ENCODE measurements at places on chromosomes 2 and 18. TPM values are rescaled to one million over a fixed set of nuclear protein-coding genes. Genes with fewer than 3 reads are reported as not detected.

DNA sequence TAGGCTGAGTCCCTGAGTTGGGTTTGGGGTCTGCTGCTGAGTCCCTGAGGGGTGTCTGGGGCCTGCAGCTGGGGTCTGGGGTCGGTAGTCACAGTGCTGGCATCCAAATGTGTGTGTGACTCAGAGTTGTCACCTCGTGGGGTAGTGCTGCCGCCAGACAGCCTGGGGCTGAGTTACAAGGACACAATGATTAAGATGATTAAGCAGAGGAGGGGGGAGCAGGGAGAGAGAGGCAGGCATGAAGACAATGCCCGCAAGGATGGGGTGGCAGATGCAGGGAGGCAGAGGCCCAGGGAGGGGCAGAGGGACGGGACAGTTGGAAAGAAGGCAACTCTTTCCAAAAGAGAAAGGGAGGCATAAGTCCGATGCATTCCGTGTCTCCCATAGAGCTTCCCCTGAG is 120.2 kb downstream of the CELF4 start:
- DNase-seq: no peak

DNA sequence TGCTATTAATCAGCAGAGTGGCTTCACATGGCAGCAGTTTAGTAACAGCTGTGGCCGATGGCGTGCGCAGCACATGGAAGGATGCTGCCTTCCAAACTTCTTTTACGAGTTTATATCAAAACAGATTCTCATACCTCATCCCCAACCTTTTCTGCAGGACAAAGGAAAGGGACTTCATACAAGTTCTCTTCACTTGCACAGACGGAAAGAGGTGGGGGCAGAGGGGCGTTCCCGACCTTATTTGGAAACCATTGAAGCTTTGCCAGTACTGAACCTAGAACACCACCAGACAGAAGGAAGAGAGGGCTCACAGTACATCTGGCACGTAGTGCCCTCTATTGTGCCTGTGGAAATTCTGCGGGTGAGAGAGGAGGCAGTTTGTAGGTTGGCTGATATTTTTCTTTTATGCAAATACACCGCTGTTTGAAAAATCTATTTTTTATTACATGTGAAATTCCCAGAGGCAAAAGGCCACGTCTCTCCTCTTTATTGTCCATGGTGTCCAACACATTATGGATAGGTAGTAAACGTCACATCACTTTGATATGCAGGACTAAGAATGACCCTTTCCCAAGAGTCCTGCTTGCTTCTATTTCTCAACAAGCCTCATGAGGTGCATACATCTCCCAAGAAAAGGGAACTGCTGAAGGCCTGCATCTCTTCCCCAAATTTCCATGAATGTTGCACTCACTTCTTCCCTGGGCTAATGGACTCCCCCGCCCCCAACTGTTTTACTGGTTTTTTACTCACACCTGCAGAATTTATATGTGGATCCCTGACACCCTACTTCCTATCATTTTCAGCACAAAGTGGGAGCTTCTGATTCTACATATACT is 31.3 kb downstream of the COLEC12 start:
- DNase-seq: no peak

DNA sequence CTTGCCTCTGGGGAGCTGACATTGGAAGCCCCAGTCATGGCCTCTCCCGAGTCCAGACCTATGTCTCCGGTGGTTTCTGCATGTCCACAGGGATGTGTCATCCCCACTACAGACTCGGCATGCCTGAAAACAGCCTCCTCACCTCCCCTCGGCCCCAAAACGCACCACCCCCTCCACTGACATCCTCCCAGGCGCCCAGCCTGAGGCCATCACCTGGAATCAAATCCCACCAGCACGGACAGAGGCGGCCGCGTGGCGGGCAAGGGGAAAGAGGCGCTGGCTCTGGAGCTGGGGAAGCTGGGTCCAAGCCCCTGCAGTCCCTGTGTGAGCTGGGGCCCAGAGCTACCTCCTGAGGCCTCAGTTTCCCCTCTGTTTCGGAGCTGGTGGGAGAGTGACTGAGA is 69.9 kb upstream of the SMAD7 start:
- DNase-seq: no peak

GRCh38 chr2:203861197-203861596 is 6.4 kb upstream of the CTLA4 start:
- no peak for DNase-seq

DNA sequence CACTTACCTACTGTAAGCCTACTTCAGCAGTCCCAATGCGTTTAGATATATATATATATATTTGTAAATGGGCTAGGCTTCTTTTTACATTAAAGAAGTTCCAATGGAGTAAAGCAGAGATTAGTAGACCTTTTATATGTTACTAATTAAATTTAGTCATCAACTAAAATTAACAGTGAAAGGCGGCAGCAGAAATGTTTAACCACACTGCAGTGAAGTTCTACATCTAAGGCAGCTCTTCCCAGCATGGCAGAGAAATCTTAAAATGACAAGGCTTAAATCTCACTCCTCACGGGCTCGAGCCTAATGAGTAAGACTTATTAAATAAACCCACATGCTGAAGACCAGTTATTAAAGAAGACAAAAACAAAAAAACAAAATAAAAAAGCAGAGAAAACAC is 19.1 kb upstream of the KANSL1L start:
- DNase-seq: no peak

GRCh38 chr2:242015108-242016065 is 145.9 kb downstream of the RTP5 start:
- DNase-seq: peak; percentile 41

GRCh38 chr2:16774091-16774490 is 108.5 kb upstream of the CYRIA start:
- no peak for DNase-seq

DNA sequence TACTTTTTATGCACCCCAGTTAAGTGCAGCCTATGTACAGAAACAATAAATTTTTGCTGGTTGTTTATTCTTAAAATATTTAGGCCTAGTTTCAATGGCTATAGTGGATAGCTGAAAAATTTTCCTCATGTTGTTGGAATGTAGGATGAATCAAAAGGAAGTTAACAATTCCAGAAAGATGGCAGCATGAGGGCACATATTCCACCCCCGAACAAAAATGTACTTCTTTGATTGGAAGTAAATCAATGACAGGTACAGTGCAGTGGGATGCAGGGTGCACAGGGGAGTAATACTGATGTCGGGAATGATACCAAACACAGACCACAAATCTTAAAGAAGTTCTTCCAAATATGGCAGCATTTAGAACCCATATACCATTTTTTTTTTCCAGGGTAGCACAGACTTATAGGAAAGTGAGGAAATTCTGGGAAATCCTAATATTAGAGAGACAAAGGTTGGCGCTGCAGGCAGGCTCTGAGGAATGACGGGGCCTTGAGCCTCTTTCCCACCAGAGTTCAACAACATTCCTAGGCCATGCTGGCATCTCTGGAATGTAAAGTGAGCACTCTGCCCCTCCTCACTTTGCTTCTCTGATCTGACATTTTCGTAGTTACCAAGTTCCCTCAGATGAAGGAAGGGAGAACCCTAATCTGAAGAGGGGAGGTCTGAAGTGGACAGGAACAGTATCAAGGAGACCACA is 36.6 kb upstream of the IKZF2 start:
- no peak for DNase-seq

DNA sequence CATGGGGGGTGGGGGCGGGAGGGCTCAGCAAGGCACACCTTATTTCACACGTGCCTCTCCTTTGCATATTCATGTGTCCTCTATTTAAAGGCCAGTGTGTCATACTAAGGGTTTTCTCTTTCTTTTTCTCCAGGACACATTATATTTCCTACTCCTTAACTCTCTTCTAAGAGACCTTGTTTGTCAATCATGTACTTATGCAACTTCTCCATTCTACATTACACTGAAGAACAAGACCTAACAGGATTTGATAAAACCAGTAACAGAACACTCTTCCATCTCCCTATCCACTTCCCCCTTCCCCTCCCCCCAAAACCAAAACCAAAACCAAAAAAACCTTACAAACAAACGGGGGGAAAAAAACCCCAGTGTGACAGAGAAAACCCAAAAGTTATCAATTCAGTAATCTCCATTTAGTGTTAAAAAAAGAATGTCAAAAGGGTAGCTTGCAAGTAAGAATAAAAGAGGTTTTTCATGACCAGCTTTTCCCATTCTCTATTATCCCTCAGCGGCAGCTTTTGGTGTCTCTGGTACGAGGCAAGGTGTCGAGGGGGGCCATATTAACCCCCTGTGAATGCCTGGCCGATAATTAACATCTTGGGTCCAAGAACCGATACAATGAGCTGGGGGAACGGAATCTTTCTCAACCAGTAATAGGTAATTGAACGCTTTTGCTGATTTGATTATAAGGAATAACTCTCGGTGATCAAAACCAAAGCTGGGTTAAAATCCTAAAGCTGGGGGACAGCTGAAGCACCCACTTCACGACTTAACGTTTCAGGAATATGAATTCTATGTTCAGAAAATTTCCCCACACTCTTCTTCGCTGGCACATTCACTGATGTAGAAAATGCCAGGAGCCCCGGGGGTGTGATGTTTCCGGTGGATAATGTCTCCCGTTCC is 191.0 kb upstream of the TCF4 start:
- DNase-seq: no peak

DNA sequence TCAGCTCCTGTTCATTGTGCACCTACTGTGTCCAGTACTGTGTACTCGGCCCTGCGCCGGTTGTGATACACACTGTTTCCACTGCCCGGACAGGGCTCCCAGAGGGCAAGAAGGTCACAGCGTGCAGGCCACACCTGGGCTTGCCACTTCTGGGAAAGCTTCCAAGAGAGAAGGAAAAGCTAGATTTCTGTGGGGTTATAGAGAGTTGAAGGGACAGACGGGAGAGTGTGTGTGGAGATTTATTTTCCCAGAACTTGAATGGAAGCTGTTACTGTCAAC is 3.8 kb upstream of the CNDP1 start:
- no peak for DNase-seq

GRCh38 chr2:201628545-201628944 is 14.8 kb downstream of the TMEM237 start:
- DNase-seq: no peak

DNA sequence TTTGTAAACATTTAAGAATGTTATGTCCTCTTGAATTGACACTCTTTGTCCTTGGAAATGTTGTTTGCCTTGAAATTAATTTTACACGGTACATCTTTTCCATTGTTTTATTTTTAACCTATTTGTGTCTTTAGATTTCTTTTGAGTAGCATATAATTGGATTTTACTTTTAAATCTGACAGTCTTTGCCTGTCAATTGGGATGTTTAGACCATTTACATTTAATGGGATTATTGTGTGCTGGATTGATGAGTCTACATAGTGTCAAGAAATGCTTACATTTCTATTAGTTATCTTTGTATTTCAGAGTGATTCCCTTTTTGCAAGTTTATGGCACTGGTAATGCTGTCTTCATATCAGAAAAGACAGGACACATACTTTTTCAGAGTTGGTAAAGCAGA is 61.5 kb downstream of the BABAM2 start:
- no peak for DNase-seq

- DNase-seq: no peak
Observed at GRCh38 chr2:51472783-51473182, 440.9 kb upstream of the NRXN1 start.

DNA sequence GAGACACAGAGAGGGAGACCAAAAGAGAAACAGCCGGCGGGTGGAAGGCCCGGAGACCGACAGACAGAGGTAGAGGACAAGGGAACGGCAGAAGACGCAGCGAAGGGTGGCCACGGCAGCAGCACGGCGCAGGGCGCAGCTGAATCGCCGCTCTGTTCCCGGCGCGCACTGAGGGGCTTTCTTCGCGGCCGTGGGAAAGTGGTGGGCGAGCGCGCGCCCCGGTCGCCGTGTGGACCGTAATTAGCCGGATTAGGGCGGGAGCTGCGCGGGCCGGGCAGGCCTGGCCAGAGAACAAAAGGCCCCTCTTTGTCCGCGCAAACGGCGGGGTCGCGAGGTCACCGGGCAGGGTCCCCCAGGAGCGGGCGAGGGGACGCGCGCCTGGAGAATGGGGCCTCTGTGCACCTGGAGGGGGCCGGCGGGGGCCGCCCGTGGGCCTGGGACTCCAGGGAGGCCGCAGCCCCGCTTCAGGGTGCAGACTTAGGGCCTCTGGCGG is 158.3 kb downstream of the ZFP36L2 start:
- DNase-seq: peak; percentile 80

GRCh38 chr2:98615481-98615880 is 7.1 kb downstream of the UNC50 start:
- no peak for DNase-seq

DNA sequence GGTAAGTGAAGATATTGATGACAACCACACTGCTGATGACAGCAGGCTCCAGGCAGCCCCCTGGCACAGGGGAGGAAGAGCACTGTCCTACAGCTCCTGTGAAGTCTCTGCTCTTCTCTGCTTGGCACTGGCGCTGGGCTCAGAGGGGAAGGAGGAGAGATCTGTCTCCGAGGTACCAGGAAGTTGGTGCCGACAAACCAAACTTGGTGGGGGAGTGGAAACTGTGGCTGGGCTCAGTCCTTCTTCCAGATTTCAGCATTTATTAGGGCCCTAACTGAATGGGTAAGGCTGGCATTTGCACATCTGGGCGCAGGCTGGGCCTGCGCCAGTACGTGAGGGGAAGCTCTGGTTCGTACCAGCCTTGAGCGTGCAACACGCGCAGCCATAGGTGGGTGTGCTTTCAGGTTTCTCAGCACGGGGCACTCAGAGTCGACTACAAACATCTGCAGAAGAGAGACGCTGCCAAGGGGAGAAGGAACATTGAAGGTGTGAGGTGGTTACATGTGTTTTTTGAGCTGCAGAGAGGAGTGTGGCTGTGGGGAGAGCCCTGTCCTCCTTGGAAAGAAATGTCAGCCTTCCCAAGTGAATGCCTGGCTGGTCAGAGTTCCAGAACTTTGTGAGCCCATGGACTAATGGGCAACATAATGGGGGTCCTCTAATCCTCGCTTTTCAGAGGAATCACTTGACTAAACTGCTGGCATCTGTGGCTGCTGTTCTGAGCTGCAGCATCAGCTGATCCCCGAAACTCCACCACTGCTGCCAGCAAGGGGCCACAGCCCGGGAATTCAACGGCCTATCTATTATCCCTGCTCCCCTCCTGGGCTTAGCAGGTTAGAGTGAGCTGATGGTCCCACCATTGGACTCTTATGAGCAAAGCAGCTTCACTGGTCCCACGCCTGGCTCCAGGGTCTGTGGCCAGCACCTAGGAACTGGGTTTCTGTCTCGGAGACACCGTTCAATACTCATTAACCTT is 55.2 kb upstream of the SEMA4C start:
- no peak for DNase-seq

GRCh38 chr2:21175895-21176646 is 52.3 kb downstream of the TDRD15 start:
- DNase-seq: no peak

ALPG gene
- not detected for total RNA-seq

EML6 gene
- total RNA-seq: 0.89 TPM

CXCR1 gene
- total RNA-seq: 4.9 TPM

ZBTB14 gene
- 16.7 TPM for total RNA-seq

SLC11A1 gene
- total RNA-seq: 36.6 TPM

CFAP210 gene
- total RNA-seq: 0.40 TPM

IL1B gene
- 23.6 TPM for total RNA-seq

LAMA3 gene
- 47.3 TPM for total RNA-seq

KCNG2 gene
- total RNA-seq: 0.22 TPM

All from sciatic nerve (tissue), 2 donors.